Hippocampal formation (tissue), 2 donors: ENCODE measurements at places on chromosomes 1 and 21.

GRCh38 chr1:86470859-86471258 lies 2.1 kb downstream of the CLCA1 start:
- DNase-seq: no peak

DNA sequence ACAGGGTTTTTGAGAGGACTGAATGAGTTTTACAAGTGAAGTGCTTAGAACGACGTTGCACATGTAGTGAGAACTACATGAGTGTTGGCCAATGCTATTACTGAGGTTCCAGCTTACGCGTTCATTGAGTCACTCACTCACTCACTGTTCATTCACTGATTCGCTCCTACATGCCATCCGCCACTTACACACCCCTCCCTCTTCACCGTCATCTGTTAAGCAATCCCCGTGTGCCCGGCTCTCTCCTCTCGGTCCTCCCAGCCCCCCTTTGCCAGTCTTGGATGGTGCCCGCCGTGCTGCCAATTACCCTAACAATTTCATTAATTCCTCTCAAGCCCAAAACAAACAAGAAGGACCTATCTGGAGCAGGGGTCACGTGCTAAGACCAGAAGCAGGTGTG lies 27.3 kb upstream of the EPHA2 start:
- DNase-seq: no peak

- no peak for DNase-seq
Observed at GRCh38 chr1:92447033-92447681, 39.6 kb downstream of the GFI1 start.

DNA sequence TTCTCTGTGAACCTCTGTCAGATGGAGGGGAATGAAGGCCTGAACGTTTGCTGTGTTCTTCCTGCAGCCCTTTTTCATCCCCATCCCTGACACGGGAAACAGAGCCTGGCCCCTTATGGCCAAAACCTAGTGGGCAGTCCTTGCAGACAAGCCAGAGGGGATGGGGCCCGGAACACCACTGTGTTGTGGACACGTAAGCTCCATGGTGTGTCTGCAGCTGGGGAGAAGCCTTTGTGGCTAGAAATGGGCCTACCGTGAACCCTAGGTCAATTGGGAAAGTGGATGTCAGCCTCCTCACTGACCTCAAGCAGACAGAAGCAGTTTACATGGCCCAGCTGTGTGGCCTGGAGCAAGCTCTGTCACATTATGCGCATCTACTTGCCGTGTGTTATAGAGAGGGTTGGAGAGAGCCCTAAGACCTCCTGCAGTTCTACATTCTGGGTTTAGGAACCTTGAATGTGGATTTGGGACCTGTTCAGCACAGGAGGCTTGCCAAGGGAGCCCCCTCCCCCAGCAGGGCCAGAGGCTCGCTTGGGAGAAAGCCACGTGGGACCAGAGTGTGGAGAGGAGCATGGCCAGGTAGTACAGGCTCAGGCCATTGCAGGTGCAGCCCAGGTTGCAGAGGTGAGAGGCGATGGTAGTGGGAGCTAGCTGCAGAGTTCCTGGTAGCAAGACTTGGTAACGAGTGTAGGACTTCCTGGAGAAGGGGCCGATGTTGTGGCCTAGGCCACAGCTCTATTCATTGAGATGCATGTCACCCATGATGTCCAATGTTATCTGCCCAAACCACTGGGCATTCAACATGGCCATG lies 20.7 kb downstream of the PARS2 start:
- DNase-seq: no peak

GRCh38 chr1:20411196-20411980 lies 74.6 kb downstream of the CAMK2N1 start:
- no peak for DNase-seq

- DNase-seq: no peak
Observed at GRCh38 chr1:113027007-113027406, 46.0 kb upstream of the LRIG2 start.

- DNase-seq: no peak
Observed at GRCh38 chr1:14482784-14483450, 115.6 kb upstream of the KAZN start.

DNA sequence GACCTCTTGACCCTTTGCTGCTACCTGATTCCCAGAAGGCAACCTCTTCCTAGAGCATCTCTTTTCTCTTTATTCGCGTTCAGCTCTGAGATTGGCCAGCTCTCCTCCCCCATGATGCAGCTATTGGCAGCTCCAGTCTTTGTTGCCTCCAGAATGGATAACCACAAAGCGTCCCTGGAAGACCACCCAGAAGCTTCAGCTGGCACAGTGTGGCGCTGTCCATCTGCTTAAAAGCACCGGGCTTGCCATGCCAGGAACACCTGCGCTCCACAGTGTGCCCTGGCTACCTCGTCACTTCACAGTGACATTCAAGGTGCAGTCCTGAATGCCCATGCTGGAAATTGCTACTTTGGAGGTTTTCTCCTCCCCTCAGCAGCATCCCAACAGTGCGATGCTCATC lies 353.9 kb downstream of the LMO4 start:
- DNase-seq: no peak

DNA sequence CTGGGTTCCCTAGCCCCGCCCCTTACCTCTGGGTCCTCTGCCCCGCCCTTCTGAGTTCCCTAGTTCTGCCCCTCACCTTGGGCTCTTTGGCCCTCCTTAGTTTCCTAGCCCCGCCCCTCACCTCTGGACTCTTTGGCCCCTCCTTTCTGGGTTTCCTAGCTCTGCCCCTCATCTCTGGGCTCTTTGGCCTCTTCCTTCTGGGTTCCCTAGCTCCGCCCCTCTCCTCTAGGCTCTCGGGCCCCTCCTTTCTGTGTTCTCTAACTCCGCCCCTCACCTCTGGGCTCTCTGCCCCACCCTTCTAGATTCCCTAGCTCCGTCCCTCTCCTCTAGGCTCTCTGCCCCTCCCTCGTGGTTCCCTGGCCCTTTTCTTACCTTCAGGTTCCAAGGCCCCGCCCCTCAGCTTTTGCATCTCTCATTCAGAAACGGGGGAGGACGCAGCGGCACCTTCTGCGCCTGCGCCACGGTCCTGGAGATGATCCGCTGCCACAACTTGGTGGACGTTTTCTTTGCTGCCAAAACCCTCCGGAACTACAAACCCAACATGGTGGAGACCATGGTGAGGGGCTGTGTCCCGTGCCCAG lies 88.5 kb downstream of the PTPRU start:
- DNase-seq: no peak

DNA sequence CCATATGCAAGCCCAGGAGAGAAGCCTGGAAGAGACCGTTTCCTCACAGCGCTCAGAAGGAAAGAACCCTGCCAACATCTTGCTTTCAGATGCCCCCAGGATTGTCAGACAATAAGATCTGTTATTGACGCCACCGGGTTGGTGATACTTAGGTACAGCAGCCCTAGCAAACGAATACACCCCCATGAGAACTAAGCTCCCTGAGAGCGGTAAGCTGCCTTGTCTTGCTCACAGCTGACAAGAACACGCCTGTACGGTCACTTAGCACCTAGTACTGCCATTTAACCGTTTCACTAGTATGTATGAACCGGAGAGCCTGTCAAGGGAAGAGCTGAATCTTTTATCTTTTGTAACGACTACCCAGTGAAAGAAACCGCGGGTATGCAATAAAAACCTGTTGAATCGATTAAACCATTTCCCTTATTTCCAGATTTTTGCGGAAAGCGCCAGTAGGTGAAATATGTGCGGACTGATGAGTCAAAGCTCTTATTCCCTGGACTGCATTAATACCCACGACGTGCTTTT lies 619 bp upstream of the ZBTB8B start:
- DNase-seq: no peak

GRCh38 chr1:168585937-168586336 lies 9.5 kb downstream of the XCL1 start:
- no peak for DNase-seq

DNA sequence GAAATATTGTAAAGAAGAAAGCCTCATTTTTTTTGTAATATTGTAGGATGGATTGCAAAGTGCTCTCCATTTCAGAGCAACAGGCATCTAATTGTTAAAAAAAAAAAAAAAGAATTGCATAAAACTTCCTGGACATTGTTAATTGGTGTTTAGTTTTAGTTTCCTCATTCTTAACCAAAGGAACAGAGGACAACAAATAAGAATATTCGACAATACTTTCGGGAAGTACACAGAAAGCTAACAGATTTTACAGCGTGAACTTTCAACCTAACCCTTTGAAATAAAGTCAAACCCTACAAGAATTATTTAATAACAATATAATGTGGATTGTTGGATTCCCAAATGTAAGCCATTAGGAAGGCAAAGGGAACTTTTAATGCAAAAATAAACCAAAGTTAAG lies 284.4 kb downstream of the KCNT2 start:
- no peak for DNase-seq

DNA sequence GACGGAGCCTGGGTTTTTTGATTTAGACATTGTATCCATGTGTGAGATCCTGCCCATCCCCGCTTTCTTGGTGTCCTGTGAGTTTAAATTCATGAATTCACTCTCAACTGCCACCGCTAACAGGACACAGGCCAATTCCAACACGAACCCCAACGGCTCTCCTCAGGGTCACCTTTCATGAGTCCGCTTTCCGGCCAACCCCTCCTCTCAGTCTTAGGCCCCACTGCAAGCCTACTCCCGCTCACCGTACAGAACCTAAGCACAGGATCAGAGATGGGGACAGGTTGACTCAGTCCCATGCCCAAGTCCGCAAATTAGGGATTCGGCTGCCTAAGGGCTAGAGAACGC lies 238 bp upstream of the SCP2 start:
- no peak for DNase-seq

- DNase-seq: no peak
Observed at GRCh38 chr1:238409191-238409850, 518.6 kb upstream of the ZP4 start.

- DNase-seq: no peak
Observed at GRCh38 chr1:10429868-10430215, 391 bp upstream of the CENPS start.
